ENCODE measurements at places on chromosomes 2 and 18. TPM values are rescaled to one million over a fixed set of nuclear protein-coding genes. Genes with fewer than 3 reads are reported as not detected.

DNA sequence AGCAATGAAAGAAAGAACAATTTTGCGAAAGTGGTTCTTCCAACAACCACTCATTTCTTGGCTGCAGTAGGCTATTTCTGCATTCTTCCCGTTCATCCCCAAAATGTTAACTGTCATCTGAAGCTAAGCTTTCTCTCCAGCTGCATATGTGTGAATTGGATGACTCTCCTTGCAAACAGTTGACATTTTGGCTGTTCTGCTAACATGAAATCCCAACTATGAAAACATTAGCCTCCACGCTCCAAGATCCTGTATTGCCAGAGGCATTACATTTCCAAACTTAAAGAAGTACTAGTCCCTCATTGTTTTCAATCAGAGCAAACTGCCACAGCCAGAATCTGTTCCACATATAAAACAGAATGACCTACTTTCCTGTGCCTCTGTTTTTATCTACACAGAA lies 88.5 kb downstream of the TGIF1 start:
- DNase-seq: no peak
- H3K27ac ChIP-seq: no peak overlapping the region
- H3K36me3 ChIP-seq: peaks cover 3% of the 10 kb centered on the region
- peaks cover 32% of the 10 kb centered on the region for H3K4me1 ChIP-seq

DNA sequence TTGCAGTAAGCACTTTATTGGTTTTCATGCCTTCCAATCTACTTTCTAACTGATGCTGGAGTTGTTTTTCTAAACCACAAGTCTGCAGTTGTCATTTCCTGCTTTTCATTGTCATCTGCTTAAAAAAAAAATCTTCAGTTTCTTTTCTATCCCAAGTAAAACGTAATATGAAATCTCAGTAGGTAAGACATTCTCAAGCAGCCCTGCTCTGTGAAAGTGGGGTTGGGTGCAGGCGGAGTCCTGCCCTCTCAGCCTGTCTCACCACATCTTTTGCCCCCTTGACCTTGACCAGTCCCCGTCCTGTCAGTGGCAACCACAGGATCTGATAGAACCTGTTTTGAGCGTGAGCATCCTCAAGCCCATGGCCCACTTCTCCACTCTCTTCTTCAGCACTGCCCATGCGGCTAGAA lies 80.0 kb upstream of the CPO start:
- DNase-seq: no peak
- H3K4me3 ChIP-seq: no peak overlapping the region
- H3K27ac ChIP-seq: no peak overlapping the region
- no peaks in the 10 kb centered on the region for H3K36me3 ChIP-seq
- H3K27me3 ChIP-seq: no peaks in the 10 kb centered on the region
- H3K4me1 ChIP-seq: peaks cover 18% of the 10 kb centered on the region

DNA sequence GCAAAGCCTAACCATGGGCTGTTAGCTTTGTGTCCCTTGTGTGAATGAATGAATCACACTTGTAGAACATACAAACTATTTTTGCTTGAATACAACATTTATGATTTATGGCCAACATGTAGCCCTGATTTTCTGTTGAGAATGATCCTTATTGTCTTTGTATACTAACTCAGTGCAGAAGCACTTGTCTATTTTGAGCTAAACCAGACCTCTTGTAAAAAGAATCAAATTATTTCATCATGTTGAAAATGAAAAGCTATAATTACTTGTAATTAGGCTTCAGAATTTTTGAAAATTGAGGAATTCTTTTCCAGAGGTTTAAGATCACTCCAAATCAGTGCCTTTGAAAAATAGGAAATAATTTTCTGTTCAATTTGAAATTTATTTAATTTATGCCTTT lies 85.9 kb downstream of the ZNF407 start:
- no peak overlapping the region for H3K4me3 ChIP-seq
- H3K27me3 ChIP-seq: no peaks in the 10 kb centered on the region
- no peak for DNase-seq
- no peaks in the 10 kb centered on the region for H3K4me1 ChIP-seq
- peaks cover 9% of the 10 kb centered on the region for H3K36me3 ChIP-seq
- no peak overlapping the region for H3K27ac ChIP-seq

DNA sequence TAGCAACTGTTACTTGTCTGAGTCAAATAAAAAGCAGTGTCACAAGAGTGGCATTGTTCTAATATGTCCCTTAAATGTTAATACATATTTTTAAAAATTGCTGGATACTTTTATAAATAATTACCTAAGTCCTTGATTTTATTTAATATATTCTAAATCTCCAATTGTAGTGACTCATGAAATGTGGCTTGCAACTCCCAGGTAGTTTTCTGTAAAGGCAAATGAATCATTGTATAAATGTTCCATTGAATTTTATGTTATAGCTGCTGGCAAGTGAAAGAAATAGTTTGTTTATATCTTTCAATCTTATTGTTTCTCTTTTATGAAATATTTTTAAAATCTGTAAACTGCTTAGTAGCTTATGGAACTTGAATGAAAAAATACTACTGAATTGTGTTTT lies 32.7 kb upstream of the C1GALT1C1L start:
- no peaks in the 10 kb centered on the region for H3K27me3 ChIP-seq
- no peaks in the 10 kb centered on the region for H3K36me3 ChIP-seq
- H3K27ac ChIP-seq: no peak overlapping the region
- no peak overlapping the region for H3K4me3 ChIP-seq
- H3K4me1 ChIP-seq: no peaks in the 10 kb centered on the region

- H3K4me1 ChIP-seq: no peaks in the 10 kb centered on the region
- H3K36me3 ChIP-seq: peaks cover 12% of the 10 kb centered on the region
- H3K27ac ChIP-seq: no peak overlapping the region
Measured at GRCh38 chr2:43475137-43475846, 120.5 kb downstream of the THADA start.

DNA sequence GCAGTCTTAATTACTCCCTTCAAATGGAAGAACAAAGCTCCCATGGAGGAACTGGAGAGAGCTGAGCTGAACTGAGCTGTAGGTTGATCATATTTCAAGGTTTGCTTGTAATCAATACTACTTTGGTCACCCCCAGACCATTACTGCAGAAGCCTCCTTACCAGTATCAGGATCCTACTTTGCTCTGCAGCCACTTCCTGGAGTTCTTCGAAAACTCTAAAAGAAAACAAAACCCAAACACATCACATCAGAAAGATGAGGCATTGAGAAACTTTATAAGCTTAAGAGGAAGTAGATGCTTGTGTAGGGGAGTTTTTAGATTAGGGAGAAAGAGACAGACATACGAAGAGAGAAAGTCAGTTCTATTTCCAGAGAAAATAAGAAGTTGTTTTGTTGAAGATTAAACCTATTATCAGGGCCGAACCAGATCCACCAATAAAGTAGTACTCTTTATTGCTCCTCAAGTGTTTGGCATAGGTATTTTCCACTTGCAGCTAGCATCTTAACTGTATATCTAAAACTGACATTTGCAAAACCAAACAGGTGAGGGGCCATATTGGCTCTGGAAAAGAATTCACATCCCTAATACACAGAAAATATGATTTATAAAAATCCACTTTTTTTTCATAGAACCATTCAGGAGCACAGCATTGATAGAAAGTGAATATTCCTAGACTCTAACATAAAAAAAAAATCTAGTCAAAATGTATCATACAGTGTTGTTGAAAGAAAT lies 166.9 kb upstream of the KLF7 start:
- no peaks in the 10 kb centered on the region for H3K27me3 ChIP-seq
- no peak overlapping the region for H3K4me3 ChIP-seq
- no peaks in the 10 kb centered on the region for H3K36me3 ChIP-seq
- H3K4me1 ChIP-seq: peaks cover 44% of the 10 kb centered on the region
- DNase-seq: no peak
- H3K27ac ChIP-seq: no peak overlapping the region

GRCh38 chr2:55231546-55232083 lies 478 bp downstream of the CLHC1 start:
- H3K27me3 ChIP-seq: no peaks in the 10 kb centered on the region
- H3K36me3 ChIP-seq: peaks cover 12% of the 10 kb centered on the region
- DNase-seq: no peak
- H3K4me1 ChIP-seq: peaks cover 54% of the 10 kb centered on the region

GRCh38 chr2:3606370-3607201 lies 11.7 kb downstream of the COLEC11 start:
- H3K27ac ChIP-seq: no peak overlapping the region
- no peak overlapping the region for H3K4me3 ChIP-seq
- DNase-seq: no peak
- no peaks in the 10 kb centered on the region for H3K36me3 ChIP-seq
- peaks cover 18% of the 10 kb centered on the region for H3K4me1 ChIP-seq

DNA sequence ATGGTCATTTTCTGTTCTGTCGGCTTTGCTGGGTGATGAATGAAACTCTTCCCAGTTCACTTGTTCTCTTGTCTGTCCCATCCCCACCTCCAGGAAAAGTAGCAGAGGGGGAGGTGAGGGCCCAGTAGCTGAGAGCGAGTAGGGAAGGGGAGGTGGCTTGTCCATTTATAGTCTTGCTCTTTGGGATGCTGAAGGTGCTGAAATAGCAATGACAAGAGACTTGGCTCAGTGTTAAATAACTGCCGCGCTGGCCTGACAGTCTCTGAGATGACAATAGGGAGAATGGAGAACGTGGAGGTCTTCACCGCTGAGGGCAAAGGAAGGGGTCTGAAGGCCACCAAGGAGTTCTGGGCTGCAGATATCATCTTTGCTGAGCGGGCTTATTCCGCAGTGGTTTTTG lies at the start of gene SMYD1:
Gene SMYD1 (plus strand): TSS at position 228 of the 400 bp plus-strand sequence. CDS start 40 bp downstream, at position 268.
- H3K27me3 ChIP-seq: no peaks in the 10 kb centered on the region
- H3K4me1 ChIP-seq: peaks cover 6% of the 10 kb centered on the region
- H3K4me3 ChIP-seq: no peak within 1 kb of the TSS
- H3K27ac ChIP-seq: no peak within 1 kb of the TSS
- H3K36me3 ChIP-seq: no peaks in the 10 kb centered on the region

- H3K27me3 ChIP-seq: no peaks in the 10 kb centered on the region
- peaks cover 29% of the 10 kb centered on the region for H3K36me3 ChIP-seq
- no peak overlapping the region for H3K27ac ChIP-seq
Measured at GRCh38 chr2:121881950-121882349, 126.5 kb downstream of the TSN start.

DNA sequence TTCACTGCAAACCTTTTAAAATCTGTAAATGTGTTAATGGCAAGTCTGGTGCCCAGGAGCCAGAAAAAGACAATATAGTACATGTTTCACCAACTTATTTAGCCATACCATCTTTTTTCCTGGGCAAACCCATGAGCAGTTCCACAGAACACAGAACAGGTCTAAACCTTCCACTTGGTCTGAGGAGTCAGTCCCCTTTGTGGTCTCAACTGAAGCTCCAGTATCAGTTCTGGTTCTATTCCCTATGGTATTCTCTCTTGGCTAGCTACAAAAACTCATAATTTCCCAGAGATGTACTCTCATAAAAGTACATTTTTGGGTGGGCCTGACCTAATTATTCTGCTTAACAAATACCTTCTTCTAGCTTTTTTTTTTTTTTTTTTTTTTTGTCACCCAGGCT lies 31.2 kb downstream of the STK17B start:
- H3K27me3 ChIP-seq: no peaks in the 10 kb centered on the region
- no peaks in the 10 kb centered on the region for H3K4me1 ChIP-seq
- H3K36me3 ChIP-seq: peaks cover 24% of the 10 kb centered on the region
- no peak overlapping the region for H3K4me3 ChIP-seq
- no peak overlapping the region for H3K27ac ChIP-seq

GRCh38 chr18:3595369-3596273 lies 145.6 kb downstream of the TGIF1 start:
- no peaks in the 10 kb centered on the region for H3K36me3 ChIP-seq
- no peak for DNase-seq
- peak overlapping the region; percentile 91 for H3K4me3 ChIP-seq
- no peaks in the 10 kb centered on the region for H3K27me3 ChIP-seq

- H3K36me3 ChIP-seq: no peaks in the 10 kb centered on the region
- peaks cover 2% of the 10 kb centered on the region for H3K27me3 ChIP-seq
- no peak overlapping the region for H3K27ac ChIP-seq
- H3K4me1 ChIP-seq: peaks cover 14% of the 10 kb centered on the region
- no peak overlapping the region for H3K4me3 ChIP-seq
Measured at GRCh38 chr2:234420408-234420807, 76.5 kb downstream of the ARL4C start.

DNA sequence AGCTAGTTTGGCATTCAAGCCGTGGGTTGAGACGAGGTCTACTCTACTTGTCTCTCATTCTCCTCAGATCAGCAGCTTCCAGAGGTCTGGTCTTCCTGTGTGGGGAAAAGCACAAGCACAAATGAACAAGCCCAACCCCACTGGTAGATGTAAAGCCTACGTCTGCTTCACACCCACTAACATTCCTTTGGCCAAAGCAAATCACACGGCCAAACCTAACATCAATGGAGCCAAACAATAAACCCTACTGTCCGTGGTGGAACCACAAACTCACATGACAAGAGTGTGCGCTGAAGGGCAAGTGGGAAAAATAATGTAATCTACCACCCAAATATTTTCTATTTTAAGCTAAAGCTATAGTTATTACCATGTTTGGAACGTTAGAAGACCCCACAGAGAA lies 179.3 kb upstream of the MGAT5 start:
- peaks cover 4% of the 10 kb centered on the region for H3K4me1 ChIP-seq
- H3K27ac ChIP-seq: peak overlapping the region; percentile 70
- no peak overlapping the region for H3K4me3 ChIP-seq
- no peak for DNase-seq

GRCh38 chr2:127634066-127634617 lies 11.8 kb upstream of the GPR17 start:
- no peak for DNase-seq
- H3K4me1 ChIP-seq: peaks cover 13% of the 10 kb centered on the region
- no peak overlapping the region for H3K4me3 ChIP-seq
- H3K27me3 ChIP-seq: no peaks in the 10 kb centered on the region

GRCh38 chr2:101762451-101763171 lies 65.1 kb downstream of the MAP4K4 start:
- H3K27me3 ChIP-seq: no peaks in the 10 kb centered on the region
- no peak for DNase-seq
- peak overlapping the region; percentile 65 for H3K4me3 ChIP-seq

DNA sequence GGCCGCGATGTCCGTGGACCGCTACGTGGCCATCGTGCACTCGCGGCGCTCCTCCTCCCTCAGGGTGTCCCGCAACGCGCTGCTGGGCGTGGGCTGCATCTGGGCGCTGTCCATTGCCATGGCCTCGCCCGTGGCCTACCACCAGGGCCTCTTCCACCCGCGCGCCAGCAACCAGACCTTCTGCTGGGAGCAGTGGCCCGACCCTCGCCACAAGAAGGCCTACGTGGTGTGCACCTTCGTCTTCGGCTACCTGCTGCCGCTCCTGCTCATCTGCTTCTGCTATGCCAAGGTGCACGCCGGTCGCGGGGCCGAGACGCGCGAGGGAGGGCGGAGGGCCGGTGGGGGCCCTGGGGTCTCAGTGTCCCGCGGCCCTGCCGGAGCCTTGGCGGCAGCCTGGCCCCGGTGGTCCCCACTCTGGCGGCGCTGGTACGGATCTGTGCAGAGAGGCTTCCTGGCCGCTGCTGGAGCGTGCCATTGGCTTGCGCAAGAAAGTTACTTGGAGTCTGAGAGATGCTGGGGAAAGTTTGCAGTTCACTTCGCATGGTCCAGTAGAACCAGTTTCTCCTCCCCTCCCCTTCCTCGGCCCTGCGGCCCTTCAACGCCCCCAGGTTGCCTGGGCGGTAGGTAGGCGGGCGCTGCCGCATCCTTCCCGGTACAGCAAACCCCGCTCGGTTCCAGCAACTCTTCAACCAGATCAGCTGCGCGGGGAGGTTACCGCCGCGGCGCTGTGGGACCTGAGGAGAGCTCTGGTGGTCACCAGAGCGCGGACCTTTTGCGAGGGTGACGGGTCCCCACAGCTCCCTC lies 1.5 kb downstream of the GALR1 start:
- H3K27me3 ChIP-seq: peaks cover 91% of the 10 kb centered on the region
- H3K27ac ChIP-seq: no peak overlapping the region
- H3K4me1 ChIP-seq: peaks cover 13% of the 10 kb centered on the region
- H3K4me3 ChIP-seq: peak overlapping the region; percentile 74
- peaks cover 6% of the 10 kb centered on the region for H3K36me3 ChIP-seq
- DNase-seq: no peak

CLEC4F gene
- total RNA-seq: not detected

SP9 gene
- total RNA-seq: 1.9 TPM

C2orf15 gene
- 0.23 TPM for total RNA-seq

GTF3C2 gene
- 114 TPM for total RNA-seq

ABCG8 gene
- total RNA-seq: not detected

CNTNAP5 gene
- 1.1 TPM for total RNA-seq

SPATA3 gene
- not detected for total RNA-seq

GPR55 gene
- not detected for total RNA-seq

C2orf72 gene
- total RNA-seq: 3.3 TPM
